T-helper 17 cell (primary cell): ENCODE measurements at places on chromosomes 13 and 19.

GRCh38 chr13:41409611-41410010 is 47.7 kb upstream of the RGCC start:
- no peak for DNase-seq

- no peak for DNase-seq
These were observed 9.6 kb upstream of the BCL3 start for GRCh38 chr19:44738603-44739558.

- DNase-seq = no peak
These were observed 13.8 kb upstream of the SLITRK1 start for GRCh38 chr13:83895994-83896580.

- no peak for DNase-seq
These were observed 48.2 kb upstream of the GPI start for GRCh38 chr19:34316741-34317301.

- DNase-seq = no peak
These were observed 4.9 kb upstream of the POU4F1 start for GRCh38 chr13:78608252-78608687.

DNA sequence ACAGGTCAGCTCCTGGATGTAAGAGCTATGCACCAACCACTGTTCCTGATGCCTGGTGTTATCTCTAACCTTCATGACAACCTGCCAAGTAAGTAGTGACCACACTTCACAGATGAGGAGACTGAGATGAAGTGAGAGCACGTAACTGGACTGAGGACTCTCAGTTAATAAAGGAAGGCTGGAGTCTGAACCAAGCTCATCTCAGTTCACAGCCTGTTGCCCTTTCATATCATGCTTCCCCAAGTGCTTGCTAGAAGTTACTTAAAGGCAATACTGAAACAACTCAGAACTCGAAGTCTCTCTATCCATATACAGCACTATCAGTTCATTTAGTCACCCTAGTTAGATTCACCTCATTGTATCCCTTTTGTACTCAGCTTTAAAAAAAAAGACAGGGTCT is 119.7 kb downstream of the ABCC4 start:
- DNase-seq = no peak

DNA sequence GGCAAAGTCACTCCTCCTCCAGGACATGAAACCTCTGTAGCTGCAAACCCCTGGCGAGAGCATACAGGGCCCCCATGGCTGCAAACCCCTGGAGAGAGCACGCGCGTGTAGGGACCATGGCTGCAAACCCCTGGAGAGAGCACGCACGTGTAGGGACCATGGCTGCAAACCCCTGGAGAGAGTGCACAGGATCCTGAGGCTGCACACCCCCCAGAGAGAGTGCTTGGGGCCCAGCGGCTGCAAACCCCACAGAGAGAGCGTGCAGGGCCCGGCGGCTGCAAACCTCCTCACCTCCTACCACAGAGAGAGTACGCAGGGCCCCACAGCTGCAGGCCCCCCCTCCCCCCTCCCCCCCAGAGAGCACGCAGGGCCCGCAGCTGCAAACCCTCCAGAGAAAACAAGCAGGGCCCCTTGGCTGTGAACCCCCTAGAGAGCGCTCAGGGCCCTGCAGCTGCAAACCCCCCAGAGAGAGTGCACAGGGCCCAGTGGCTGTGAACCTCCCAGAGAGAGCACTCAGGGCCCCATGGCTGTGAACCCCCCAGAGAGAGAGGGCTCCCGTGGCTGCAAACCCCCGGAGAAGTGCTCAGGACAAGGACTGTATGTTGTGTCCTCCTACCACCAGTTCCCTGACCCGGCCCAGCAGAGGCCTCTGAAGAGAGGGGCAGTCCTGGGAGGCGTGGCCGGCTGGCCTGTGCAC is 7.3 kb downstream of the ADPRHL1 start:
- no peak for DNase-seq

DNA sequence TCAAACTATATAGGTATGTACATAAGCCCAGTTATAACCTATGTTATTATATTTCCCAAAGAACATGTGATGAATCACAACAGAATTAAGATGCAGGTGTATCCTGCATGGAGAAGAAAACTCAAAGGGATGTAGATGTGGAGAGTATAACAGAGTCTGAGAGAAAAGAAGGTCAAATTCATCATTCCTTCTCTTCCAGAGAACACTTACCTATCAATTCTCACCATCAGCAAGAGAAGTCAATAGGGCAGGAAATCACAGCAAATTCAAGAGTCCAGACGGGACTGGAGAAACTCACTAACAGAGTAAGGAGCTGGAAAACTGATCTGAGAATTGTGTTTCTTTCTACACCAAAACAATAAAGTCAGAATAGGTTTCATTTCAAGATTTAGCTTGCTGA is 28.4 kb downstream of the DIAPH3 start:
- no peak for DNase-seq

DNA sequence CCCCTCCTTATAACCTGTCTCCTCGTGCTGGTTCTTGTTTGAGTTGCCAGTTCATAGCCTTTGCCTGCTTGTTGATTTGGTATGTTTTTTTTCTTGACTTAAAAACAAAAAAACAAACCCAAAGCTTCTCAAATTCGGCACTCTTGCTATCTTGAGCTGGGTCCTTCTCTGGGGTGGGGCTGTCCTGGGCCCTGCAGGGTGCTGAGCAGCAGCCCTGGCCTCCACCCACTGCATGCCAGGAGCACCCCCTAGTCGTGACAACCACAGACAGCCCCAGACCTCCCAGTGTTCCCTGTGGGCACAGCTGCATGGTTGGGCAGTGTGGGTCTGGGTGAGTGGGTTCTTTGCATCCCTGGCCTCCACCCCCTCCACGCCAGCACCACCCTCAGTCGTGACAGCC is 27.8 kb downstream of the KDM4B start:
- DNase-seq = no peak

GRCh38 chr13:33016414-33017322 is at the start of gene KL:
Gene KL (plus strand): TSS chr13:33016423. CDS start chr13:33016441, 18 bp downstream.
- DNase-seq = no peak

DNA sequence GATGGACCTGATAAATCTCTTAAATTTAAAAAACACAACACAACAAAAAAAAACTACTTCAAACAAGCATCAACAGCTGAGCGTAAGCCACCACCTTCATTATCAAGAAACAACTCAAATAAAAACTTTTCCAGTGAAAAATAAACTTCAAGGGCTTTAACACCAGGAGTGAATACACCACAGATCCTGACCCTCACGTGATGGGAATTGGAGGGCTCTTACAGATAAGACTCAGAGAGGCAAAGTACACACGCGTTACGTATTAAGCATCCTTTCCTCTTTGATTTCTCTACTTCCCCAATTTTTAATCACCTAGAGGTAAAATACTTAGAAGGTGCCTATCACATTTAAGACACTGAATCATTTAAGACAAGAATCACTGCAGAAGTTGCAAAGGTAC is 573 bp upstream of the STARD13 start:
- no peak for DNase-seq

DNA sequence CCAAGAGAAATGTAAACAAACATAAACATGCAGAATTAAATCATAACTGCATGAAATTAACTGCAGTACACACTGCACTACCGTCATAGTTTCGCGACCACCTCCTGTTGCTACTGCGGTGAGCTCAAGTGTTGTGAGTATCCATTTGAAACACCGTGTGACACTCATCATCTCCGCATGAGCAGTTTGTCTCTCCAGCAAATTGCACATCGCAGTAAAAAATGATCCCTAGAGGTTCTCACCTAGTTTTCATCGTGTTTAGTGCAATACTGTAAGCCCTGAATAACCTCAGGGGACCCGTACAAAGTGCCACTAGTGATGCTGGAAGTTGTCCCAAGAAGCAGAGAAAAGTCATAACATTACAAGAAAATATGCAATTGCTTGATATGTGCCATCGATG is 147.7 kb downstream of the DPF1 start:
- DNase-seq = no peak

DNA sequence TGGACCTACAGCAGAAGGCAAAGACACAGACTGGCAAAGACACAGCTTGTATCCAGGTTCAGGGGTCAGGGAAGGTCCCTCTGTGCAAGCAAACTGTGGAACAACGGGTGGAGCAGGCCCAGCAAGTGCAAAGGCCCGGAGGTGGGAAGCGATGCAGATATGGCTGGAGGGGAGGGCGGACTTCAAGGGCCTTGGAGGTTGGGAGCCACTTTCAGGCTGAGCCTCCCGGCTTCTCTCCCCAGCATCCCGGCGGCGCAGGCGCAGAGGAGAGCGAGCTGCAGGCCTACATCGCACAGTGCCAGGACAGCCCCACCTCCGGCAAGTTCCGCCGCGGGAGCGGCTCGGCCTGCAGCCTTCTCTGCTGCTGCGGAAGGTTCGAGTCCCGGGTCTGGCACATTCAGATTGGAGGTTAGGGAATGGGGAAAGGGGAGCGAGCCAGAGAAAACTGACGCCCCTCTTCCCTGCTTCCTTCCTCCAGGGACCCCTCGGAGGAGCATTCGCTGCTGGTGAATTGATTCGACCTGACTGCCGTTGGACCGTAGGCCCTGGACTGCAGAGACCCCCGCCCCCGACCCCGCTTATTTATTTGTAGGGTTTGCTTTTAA is 2.1 kb upstream of the PNPLA6 start:
- no peak for DNase-seq

DNA sequence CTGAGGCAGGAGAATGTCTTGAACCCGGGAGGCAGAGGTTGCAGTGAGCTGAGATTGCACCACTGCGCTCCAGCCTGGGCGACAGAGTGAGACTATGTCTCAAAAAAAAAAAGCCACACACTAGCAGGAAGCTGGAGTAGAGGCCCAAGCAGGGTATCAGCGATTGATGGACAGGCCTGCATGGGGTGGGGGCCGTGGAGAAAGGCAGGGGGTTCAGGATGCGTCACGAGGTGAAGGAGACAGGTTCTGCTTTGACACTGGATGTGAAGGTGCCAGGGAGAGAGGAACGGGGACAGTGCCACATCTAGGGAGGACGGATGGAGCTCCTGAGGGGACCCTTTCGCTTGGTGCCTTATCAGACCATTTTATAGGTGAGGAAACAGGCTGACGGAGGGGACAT is 7.1 kb downstream of the COLGALT1 start:
- DNase-seq = no peak

DNA sequence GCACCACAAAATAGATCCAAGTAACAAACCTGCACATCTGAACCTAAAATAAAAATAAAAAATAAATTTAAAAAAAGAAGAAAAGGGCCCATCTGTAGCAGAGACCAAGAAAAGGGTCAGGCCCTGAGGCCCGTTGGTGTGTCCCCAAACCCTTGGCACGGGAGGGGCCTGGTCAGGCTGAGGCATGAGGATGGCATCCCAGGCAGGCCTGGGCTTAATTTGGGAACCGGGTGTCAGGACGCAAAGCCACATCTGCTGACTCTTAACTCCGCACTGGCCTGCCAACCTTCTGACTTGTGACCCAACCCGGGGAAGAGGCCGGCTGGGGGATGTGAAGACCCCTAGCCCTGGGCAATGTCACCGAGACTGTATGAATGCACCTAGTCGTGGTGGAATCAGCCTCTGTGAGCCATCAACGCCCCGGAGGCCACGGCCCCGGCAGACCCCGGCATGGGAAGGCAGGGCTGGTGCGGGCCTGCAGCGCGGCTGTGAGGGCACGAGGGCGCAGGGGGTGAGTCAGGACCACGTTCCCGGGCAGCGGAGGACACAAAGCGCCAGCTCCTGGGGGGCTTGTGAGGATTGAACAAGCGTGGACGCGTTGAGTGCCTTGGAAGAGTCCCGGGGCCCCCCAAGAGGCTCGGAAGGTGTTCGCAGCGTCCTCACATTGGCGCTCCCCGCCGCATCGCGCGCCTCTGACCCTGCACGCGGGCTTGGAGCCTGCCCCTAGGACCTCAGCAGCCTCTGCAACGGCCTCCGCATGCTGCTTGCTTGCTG is 38.2 kb downstream of the ATP12A start:
- no peak for DNase-seq

DNA sequence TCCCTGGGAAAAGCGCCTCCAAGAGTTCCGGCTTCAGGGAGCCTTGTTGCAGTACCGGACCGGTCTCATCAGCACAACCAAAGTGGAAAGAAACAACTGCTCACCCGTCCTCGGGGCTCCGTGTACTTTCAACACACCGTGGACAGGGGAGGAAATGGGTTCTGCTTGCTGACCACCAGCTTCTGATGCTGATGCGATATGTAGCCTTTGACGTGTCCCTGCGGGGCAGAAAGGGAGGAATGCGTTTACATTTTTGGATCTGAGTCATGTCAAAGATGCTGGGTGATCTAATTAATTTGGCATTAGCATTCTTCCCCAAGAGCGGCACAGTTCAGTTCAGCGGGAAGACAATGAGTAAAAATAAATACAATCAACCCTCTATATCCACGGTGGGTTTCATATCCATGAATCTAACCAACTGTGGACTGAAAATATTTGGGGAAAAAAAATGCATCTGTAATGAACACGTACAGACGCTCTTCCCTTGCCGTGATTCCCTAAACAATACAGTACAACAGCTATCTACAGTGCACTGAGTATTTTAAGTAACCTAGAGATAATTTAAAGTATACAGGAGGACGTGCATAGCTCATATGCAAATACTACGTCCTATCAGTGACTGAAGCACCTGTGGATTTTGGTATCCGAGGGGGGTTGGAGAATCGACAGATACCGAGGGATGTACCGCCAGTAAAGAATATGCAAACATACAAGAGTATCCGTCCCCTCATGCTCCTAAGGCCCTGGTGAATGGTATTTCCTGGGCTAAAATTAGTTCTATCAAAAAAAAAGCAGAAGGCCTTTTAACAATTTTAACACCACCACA is 19.8 kb downstream of the PROZ start:
- DNase-seq = no peak

DNA sequence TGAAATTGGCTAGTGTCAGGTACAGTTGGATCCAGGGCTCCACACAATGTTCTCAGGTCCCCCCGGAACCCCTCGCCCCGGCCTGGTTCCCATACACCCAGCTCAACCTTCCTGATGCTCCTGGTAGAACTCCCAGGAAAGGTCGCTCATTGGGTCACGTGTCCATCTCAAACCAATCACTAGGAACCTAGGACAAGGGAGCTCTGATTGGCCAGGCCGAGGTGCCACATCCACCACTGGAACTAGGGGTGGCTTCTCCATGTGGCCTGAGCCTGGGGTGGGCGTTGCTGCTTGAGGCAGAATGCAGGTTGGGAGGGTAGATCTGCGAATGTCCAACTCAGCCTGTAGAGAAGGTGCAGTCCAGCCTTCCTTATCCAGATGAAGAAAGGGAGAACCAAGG is 6.9 kb upstream of the MEF2B start:
- no peak for DNase-seq

- no peak for DNase-seq
These were observed 90.3 kb downstream of the RNF17 start for GRCh38 chr13:24854311-24854710.

GRCh38 chr19:35715981-35716800 is 1.6 kb upstream of the KMT2B start:
- no peak for DNase-seq

- no peak for DNase-seq
These were observed 30.0 kb upstream of the NCCRP1 start for GRCh38 chr19:39166571-39167391.

- no peak for DNase-seq
These were observed 3.4 kb upstream of the IRF2BP1 start for GRCh38 chr19:45889210-45889885.
